LoVo (cell line): ENCODE measurements at places on chromosomes 2 and 18.

DNA sequence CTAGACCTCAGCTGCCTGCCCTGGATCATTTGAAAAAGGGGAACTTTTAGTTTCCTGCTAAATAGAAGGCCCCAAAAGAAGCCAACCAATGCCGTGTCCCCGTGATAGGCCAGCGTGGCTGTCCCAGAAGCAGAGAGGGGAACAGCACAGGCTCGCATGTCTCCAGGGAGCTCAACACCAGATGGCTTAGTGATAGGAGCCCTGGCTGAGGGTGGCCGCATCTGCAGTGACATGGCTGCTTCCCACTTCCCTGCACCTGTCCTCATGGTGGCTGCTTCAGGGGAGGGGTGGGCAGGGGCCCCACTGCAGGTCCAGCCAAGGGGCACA, 79.6 kb downstream of the MBP start:
- no peak for DNase-seq

GRCh38 chr2:78586316-78586715, 439.2 kb upstream of the REG3G start:
- DNase-seq: no peak

DNA sequence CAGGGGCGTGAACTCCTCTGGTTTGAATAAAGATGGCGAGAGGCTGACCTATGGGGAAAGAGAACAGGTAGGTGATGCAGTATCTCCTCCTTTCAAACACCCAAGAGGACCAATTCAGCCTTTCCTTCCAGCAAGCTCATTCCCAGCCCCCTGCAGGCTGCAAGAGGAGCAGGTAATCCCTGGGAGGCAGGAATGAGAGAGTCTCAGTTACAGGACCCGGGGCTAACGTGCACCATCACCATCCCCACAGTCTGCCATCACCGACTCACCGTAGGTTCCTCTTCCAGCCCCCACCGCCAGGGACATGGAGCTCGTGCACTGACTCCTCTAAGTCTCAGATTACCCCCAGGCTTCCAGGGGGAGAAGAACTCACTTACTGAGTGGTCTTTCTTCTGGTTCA, 26.7 kb downstream of the XDH start:
- no peak for DNase-seq

GRCh38 chr2:74571058-74571457, 16.5 kb downstream of the DOK1 start:
- no peak for DNase-seq

GRCh38 chr2:69422198-69422597, 15.0 kb downstream of the NFU1 start:
- DNase-seq: no peak

GRCh38 chr2:126527836-126528490, 128.0 kb upstream of the GYPC start:
- DNase-seq: peak; percentile 14

DNA sequence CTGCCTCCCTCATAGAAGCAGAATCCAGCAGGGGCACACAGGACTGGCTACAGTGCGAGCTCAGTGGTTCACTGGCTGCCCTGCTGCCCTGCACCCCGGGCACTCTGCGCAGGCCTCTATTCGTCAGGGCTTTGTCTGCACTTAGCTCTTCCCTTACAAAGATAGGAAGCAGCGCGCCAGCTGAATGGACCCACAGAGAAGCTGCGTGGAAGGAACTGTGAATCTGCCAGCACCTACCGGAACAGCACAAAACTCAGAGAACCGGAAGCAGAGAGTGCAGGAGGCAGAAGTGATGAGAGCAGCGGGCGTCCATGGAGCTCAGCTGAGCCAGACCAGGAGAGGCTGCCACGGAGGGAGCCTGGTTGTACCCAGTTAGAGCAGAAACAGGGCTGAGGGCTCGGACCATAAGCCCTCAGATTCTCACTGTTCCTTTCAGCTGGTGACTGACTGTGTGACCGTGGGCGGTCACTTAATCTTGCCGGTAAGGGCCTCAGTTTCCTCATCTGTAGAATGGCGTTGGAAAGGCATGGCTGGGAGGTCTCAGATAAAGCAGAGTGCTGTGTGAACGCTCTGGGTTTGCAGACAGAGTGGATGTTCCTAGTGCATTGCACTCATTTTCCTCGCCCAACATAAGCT, 23.1 kb upstream of the SLC66A3 start:
- DNase-seq: no peak

DNA sequence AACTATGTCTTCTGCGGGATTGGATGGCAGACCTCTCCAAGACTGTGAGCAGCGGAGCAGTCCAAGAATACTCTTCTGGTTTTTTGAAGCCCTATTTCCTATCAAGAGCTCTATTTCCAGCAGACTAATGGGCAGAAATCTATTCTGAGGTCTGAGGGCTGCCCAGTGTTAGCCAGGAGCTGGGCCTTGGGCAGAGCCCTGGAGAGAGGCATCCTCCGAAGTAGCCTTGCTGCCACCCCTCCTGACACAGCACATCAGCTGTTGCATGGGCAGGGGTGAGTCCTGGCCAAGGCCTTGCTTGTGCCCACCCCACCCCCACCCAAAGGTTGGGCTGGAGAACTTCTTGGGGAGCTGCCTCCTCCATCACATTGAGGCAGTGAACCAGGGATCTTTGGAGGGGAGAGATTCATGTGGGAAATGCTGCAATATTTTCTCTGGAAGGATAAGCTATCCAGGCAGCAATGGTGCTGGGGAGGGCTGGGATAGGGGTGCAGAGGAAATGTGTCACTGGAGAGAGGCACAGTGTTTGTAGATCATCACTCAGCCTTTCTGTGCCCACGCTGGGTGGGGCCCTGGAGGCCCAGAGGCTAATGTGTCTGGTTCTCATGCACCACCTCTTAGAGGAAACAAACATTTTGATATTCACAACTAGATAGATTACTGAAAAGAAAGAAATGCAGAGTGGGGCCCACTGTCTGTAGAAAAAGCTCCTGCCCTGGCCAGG, 104.7 kb downstream of the VSNL1 start:
- DNase-seq: no peak

DNA sequence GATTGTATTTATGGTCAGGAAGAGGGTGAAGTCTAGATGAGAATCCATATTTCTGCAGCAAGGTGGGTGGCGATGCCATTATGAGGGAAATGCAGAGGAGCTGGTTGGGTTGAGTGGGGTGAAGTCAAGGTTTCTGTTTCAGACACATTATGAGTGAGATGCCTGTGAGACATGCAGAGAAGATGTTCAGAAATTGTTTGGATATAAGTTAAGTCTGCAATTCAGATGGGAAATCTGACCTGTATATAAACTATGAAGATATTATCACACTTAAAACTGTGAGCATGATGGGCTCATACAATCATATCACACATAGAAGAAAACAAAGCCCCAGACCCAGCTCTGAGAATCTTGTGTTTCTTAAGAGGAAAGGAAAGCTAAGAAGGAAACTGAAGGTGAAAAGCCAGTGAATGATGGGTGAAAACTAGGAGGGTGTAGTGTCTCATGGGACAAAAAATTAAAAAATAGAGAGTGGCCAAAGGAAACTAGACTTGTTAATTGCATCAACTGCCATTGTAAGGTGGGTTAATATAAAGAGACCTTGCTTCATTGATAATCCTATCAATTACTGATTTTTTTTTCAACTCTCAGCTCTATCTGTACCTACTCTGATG, 14.2 kb downstream of the GALNT5 start:
- no peak for DNase-seq

- no peak for DNase-seq
These were observed 310.3 kb downstream of the GALNT13 start for GRCh38 chr2:154182008-154182407.

DNA sequence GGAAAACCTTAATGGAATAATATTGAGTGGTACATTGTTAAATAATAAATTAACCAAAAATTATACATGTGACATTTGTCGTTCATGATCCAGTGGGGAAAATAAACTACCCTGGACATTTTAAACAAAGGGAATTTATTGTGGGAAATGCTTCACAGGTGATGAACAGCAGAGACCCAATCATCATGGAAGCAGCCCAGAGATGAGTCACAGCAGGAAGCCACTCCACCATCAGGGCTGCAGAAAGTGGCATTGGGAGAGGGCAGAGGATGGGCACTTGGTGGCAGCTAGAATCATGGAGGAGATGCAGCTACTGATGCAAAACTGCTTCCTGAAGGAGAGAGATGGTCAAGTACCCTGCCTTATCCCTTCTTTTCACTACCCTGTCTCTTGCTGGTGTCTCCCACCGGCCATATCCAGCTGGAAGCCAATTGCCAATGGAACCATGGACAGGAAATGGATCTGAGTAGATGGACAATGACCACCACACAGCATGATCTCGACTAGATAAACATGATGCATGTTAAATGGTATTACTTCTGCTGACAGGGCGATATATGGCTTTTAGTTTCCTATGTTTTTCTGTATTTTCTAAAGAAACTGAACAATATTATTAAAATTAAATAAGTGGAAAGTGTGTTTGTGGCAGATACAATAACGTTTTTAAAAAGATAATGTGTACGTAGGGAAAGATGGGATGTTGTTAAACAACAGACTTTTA, 139.8 kb downstream of the RPIA start:
- no peak for DNase-seq

GRCh38 chr18:50429207-50429948, 54.5 kb downstream of the SKA1 start:
- DNase-seq: peak; percentile 40

GRCh38 chr2:48558456-48558855, 28.5 kb downstream of the STON1 start:
- DNase-seq: no peak

DNA sequence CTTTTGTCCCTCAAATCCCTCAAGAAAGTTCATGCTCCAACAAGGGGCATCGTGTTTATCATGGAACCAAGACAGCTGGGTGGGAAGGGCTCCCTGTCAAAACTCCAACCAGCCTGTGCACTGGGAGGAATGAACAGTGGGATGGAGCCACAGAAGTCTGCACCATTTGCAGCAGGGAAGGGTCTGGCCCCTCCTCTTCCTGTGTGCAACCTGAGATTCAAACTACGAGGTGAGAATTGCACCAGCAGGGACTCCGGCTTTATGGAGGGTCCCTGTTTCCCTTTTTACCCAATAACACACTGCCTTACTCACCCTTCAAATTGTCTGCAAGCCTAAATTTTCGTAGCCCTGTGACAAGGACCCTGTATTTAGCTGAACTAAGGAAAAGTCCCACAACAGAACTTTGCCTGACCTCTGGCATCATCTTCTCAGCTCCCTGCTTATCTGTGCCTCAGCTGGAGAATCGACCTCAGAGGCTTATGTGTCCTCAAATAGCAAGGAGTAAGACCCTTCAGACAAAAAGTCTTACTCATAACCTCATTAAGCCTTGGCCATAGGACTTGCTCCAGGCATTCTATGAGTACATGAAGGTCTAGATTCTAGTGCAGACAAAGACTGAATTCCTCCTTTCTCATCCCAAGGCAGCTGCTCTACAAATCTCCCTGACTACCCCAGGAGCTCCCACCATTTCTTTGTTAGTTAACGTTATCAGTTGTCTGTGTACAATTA, 178.3 kb upstream of the SERPINE2 start:
- DNase-seq: no peak

DNA sequence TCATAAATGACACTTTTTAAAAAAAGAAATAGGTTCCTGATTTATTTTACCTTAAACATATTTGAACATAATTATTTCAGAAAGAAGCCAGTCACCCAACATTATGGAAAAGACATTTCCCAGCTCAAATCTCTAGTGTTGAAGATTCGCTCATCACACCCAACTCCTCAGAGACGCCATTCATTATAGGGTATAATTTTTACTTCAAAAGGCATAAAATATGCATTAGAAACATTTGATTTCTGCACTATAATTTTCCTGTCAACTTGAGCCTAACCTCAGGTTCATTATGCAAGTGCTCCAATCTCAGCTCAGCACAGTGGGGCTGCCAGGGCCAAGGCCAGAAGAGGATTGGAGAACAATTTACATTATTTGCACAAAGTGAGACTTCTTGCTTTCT, 58.8 kb upstream of the TTN start:
- DNase-seq: no peak
